ENCODE measurements at places on chromosomes 1 and 21.

- DNase-seq = no peak
Observed at GRCh38 chr1:228101994-228102790, 933 bp downstream of the C1orf35 start.

DNA sequence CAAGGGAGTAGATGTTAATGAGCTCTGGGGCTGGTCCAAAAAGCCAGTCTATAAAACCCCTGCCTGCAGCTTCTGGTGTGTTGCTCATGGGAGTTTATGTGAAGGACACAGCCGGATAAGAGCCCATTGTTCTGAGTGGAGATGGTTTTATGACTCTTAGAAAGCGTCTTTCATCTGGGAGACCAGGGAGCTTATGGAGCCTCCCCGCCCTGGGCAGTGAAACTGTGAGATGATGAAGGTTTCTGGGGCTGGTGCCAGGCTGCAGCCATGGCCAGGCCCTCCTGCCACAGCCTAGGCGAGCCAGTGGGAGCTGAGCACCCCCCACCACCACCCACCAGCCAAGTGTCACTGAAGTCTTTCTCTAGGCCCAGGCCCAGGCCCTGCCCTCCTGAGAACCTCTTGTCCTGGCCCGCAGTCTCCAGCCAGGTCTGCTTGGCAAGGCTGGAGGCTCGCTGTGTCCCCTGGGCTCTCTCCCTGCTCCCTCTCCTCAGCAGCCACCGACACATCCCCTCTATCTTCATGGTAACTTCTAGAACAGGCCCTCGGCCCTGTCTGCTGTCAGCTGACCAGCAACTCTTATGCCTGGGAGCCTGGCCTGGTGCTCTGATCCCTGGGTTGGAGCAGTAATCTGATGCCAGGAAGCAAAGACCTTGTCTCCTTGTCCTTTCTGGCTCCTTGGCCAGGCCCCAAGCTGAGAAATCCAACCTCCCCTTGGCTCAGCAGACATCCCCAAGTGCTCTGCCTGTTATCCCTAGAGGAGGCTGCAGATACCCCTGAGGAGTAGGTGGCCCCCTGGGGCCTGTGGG lies 7.6 kb upstream of the ARHGEF10L start:
- DNase-seq = no peak

DNA sequence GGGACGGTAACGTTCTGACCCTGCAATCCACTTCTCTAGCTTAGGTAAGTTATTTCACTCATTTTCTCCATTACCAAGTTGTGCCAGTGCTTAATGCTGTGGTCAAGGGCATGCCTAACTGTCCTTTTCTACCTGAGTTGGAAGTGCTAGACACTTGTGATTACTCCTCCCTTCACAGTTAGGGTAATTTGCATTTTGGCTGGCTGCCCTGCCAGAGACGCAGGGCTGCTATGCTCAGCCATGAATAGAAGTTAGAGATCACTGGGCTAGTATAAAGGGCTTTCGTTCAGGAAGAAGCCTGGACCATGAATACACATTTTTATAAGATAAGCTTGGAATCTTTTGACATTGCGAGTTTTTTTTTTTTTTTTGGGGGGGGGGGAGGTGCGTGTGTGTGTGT lies 633.2 kb upstream of the NEGR1 start:
- no peak for DNase-seq

- DNase-seq = no peak
Observed at GRCh38 chr1:190328361-190328760, 149.3 kb downstream of the BRINP3 start.

- no peak for DNase-seq
Observed at GRCh38 chr1:170225781-170226530, 80.2 kb downstream of the NTMT2 start.

GRCh38 chr1:49597436-49597835 lies 426.3 kb downstream of the AGBL4 start:
- no peak for DNase-seq

DNA sequence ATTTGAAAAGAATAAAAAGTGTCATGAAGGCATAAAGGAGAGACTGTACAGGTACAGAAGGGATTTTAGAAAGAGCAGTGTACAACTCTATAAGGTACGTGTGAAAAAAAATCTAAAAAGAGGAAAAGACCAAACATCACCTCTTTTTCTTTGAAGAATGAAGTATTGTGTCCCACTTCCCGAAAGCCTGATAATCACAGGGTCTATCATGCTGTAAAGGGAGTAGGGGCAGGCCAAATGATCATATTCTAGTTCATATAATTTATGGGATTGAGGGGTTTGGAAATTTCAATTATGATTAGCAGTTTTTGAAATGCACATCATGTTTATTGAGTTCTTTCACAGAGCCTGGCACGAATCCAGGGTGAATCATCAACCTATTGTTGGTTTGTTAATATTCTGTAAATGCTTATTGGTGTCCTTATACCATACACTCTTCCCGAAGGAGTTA lies 910 bp upstream of the RERE start:
- peak; percentile 65 for DNase-seq

- no peak for DNase-seq
Observed at GRCh38 chr1:115299266-115299665, 38.8 kb downstream of the NGF start.

DNA sequence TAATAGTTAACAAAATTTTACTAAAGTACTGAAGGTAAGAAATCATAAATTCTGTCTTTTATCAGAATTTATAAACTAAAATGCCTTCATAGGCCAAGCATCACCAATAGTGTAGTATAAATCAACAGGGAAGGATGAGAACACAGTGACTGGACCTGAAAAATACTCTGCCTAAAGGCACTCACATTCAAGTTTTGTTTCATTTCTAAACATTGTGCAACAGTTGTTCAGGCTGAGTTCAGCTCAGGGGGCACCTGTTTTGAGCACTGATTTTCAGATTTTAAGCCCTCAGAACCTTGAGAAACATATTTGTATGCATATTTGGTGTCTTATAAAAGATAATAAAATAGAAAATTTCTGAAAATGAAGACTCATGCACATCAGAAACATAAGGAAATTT lies 12.4 kb downstream of the ACBD6 start:
- DNase-seq = no peak

GRCh38 chr1:241007668-241008067 lies 349.3 kb downstream of the RGS7 start:
- DNase-seq = no peak

DNA sequence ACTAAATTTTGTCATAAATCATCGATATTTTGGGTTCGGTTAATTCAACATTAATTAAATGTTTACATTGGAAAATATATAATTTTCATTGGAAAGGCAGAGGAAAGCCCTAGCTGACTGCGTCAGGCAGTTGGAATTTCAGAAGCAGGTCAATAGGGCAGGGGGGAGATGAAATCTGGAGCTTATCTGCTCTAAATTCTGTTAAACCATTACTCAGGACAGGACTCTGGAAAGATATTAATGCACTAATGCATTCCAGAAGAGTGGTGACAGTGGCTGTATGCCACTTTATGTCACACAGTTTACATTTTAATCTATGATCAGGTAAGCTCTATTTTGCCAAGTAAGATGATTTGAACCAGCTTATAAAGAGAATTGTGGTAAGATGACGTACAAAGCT lies 153.0 kb upstream of the B3GALT2 start:
- no peak for DNase-seq

DNA sequence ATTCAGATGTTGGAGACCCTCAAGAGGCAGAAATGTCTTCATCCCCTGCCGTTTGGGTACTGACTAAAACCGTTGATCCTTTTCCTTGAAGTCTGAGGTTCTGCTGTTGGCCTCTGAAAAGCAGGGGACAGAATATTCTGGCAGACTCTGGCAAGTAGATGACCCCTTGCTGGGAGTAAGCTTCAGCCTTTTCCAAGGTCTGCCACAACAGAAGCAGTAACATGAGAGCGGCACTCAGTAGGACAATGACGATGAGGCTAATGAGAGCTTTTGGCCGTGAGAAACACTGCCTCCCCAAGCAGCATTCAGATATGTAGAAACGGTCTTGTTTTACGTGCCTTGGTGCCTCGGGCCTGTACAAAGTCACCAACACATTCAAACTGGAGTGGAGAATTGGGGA lies 143.7 kb downstream of the ST6GALNAC5 start:
- no peak for DNase-seq

GRCh38 chr1:42541104-42541503 lies 78.0 kb downstream of the CCDC30 start:
- no peak for DNase-seq

DNA sequence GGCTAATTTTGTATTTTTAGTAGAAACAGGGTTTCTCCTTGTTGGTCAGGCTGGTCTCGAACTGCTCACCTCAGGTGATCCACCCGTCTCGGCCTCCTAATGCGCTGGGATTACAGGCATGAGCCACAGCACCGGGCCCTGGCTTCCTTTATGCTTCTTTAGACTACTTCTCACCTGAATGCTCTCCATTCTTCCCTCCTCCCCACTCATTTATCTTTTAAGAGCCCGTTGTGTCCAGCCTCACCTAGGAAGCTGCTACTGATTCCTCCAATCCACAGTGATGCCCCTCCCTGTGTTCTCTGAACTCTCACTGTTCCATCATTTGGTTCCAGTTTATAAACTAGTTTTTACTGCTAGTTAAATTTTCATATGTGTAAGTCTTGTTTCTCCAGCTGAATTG lies 44.9 kb upstream of the NR5A2 start:
- no peak for DNase-seq

DNA sequence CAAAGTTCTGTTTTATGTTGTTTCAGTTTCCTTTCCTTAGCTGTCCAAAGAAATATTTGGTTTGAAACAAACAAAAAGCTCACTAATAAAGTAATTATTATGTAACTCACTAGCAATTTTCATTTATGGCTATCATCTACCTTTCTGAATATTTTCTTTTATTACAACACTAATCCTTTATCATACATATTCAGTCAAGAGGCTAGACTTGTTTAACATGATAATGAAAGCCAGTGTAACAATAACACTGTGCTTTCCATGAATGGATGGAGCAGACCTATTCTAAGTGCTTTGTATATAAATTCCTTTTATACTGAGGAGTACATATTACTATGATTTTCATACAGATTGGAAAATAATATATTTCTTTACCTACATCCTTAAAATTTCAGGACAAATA lies 972.8 kb upstream of the ADGRL4 start:
- DNase-seq = no peak

- no peak for DNase-seq
Observed at GRCh38 chr1:225474986-225475820, 47.4 kb upstream of the LBR start.

Data from skeletal muscle cell (primary cell).